Left ventricle myocardium superior (tissue), 1 donor: ENCODE measurements at places on chromosomes 13 and 19. TPM values are rescaled to one million over a fixed set of nuclear protein-coding genes. Genes with fewer than 3 reads are reported as not detected.

GRCh38 chr19:30955112-30956104, 393.8 kb downstream of the TSHZ3 start:
- no peak for DNase-seq

GRCh38 chr13:90717451-90717936, 630.0 kb upstream of the MIR17HG start:
- DNase-seq, result no peak

DNA sequence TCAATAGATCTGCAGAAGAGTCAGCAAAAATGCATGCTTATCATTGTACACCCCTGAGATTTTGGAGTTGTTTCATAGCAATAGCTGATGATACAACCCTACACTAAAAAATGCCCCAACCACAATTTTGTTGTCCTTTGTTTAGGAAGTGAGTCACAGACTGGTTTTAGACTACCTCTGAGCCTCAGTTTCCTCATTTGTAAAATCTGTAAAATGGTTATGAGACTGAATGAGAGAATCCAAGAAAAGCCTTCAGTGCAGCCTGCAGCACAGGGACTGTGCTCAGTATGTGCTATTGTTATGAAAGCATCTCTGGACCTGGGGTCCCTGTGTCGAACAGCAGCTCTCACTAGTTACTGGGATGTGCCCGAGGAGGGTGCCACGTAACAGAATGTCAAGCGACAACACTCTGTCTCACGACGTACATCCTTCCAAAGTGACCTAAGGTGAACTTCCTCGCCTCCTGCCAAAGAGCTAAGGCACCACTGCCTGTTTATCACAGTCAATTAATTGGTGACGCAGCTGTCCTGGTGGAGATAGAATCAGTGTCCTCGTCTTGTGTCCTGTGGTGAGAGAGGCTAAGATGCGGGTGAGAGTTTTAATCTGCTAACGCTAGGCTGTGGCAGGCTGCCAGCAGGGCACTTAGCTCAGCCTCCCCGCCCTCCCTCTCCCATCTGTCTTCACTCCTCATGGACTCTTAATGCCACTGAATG, 18.1 kb downstream of the DHRS12 start:
- DNase-seq, result peak; percentile 85

GRCh38 chr13:112202266-112202665, 135.3 kb downstream of the SOX1 start:
- DNase-seq, result no peak

- no peak for DNase-seq
These were observed 233.9 kb upstream of the TSHZ3 start for GRCh38 chr19:31583148-31583547.

- no peak for DNase-seq
These were observed 10.8 kb downstream of the PLPPR3 start for GRCh38 chr19:810883-811489.

GRCh38 chr19:47267350-47267759, 7.3 kb upstream of the INAFM1 start:
- DNase-seq, result no peak

DNA sequence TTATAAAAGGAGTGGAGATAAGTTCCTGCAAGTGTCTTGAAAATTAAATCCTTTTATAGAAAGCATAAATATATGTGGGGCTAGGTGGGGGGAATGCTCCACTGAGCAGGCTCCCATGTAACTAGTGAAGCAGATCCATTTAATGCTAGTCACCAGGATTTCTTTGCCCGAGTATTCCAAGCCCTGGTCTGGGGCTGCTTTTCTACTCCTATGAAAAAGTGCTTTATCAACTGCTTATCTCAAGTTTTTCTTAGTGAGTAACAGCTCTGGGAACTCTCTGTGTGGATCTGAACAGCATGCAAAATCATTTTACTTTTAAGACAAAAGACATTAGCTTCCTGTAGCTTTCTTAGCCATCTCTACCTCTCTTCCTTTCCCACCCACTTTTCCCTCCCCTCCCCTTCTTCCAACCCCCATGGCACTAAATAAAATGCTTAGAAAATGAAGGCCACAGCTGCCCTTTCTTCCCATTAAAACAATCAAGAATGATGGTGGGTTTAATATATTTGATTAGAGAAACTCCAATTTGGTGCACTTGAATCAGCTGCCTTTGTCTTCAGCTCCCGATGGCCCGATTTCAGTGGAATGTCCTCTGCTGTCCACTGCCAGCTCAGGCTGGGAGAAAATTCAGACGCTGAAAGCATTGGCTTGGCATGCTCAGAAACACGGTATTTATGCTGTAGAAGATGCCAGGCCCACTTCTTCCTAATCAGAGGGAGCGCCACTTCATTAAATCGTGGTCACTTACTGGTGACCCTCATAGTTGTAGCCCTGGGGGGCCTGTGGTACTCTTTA, 475.1 kb downstream of the FOXO1 start:
- no peak for DNase-seq

Gene TNNI3
- 5,071 TPM for total RNA-seq

Gene BEST2
- not detected for total RNA-seq
